ENCODE measurements at places on chromosomes 7 and 10.
A peak's percentile ranks its signal among the peaks of the same experiment; 100 is the strongest.

DNA sequence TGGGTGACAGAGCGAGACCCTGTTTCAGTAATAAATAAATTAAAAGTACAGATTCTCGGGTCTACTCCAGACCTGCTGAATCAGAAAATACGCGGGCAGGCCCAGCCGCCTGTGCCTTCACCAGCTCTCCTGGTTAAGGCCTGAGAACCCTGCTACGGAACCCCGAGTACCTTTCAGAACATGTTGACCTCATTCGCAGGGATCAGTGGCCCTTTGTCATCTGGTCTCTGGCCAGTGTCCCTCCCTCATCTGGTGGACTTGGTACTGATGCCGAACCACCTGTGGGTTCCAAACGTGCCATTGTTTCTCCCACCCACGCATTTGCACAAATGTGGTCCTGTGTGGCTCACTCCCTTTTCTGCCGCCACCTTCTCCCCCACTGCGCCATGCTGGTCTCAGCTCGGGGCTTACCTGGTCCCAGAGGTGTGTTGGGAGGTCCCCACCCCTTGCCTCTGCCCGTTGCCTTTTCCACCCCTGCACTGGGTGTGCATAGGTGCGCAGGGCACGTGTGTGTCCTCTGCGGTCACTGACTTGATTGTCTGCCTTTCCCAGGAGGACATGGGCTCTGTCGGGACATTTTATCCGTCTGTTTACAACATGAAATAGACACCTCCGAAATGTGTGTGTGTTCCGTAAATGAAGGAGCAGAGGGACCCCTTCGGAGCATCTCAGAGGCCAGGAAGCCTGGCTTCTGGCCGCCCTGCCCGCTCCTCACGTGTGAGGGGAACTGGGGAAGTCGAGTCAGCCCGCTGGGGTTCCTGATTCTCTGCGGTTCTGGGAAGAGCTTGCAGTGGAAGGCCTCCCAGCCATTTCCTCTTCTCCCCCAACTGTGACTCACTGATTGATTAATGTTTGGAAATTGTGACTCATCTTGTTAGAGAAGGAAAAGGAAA lies 135.2 kb downstream of the CUX1 start:
- DNase-seq: no peak

GRCh38 chr7:141397236-141398163 lies 153.7 kb upstream of the AGK start:
- no peak for DNase-seq

DNA sequence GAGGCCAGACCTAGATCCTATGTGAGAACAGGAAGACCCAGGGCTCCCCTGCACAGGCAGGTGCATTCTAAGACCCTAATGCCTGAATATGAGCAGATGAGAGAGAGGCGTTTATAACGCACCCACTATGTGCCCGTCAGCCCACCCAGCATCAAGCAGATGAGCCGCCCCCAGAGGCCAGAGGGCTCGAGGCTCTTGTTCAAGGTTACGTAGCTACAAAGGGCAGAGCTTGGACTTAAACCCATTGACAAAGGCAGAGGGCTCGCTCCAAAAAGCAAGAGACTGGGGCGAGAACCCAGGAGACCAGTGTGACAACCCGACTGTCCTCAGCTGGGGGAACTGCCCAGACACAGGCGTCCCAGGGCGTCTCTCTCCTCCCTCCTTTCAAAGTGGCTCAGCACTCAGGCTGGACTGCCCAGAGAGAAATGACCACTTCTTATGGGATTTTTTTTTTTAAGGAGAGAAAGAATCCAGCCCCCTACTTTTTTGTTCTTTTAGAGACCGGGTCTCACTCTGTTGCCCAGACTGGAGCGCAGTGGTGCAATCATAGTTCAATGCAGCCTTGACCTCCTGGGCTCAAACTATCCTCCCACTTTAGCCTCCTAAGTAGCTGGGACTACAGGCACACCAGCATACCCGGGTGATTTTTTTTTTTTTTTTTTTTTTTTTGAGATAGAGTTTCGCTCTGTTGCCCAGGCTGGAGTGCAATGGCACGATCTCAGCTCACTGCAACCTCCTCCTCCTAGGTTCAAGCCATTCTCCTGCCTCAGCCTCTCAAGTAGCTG lies 40.1 kb downstream of the TNRC18 start:
- DNase-seq: no peak

GRCh38 chr7:90580051-90580450 lies 16.1 kb upstream of the CDK14 start:
- no peak for DNase-seq

GRCh38 chr10:95234951-95235350 lies 40.9 kb downstream of the ACSM6 start:
- no peak for DNase-seq

DNA sequence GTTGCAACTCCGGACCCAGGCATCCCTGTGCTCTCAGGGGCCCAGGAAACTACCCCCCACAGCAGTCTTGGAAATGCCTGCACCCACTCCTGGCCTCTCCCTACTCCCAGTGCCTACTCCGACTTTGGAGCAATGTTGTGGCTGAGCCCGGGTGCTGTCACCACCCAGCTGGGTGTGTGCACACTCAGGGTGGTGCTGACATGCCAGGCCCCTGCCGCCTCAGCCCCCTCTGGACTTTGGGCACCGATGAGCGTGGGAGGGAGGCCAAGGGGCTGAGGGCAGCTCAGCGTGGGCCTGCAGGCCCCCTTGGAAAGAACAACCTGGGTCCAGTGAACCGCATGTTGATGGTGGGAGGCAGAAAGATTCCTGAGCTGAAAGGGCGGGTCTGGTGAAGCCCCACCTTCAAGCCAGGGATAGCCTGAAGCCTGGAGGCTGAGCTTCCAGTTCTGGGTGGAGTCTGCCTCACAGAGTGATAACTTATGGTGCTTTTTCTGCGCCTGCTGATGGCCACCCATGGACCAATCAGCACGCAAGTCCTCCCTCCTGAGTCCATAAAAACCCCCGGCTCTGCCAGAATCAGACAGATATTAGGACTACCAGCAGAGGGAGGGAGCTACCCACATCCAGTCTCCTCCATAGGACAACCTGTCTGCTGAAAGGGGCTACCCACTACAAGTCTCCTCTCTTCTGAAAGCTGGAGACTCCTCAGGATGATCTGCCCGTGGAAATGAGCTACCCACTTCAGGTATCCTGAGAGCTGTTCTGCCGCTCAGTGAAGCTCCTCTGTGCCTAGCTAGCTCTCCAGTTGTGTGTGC lies 380.4 kb upstream of the SORCS1 start:
- DNase-seq: no peak

DNA sequence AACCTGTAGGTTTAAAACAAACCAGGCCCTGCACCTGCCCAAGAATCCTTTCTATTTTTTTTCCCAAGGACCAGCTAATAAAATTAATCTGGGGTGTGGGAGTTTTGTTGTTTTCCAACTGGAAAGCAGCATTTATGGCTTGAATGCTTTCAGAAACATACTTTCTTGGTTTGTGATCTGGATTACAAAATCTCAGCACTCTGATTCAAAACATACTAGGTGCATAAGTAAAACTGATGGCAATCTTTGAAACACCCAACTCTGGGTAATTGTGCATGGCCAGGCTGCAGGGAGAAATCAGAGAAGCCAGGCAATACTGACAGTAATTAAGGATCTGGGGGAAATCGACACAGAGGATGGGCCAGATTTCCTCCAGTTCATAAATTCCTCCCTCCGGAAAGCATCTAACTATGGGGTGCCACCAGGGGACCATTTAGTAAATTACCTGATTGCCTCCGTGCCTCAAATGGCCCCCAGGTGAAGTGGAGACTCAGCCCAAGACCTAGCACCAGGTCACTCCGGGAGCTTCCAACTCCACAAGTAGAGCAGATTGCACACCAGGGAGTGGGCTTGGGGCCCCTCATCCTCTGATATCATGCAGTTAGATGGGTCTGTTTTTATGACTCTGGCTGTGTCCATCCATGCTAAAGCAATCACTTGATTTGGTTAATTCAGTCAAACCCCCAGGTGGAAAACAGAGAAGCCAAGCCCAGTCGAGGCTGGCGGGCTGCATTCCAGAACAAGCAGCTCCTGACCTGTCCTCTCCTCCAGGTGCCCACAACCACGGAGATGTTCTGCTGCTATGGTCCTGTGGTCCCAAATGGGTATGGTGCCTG lies 15.2 kb upstream of the C10orf53 start:
- no peak for DNase-seq

DNA sequence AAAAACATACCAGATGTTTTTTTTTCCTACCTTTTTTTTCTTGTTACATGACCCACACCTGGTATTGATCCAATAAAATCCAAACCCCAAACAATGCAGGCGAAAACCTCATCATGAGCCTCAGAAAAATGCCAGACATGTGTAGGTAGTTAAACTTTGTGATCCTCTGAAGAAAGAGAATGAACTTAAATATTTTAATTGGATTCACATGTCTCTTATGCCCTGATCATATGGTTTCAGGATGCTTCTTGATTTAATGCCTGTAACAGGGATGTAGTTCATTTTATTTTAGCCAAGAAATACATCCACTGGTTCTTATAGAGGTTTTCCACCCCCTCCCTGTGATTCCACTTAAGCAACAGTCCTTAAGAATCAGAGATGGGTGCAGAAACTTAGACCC lies 451.6 kb downstream of the TYW1 start:
- DNase-seq: no peak

- no peak for DNase-seq
These were observed 21.0 kb upstream of the EPC1 start for GRCh38 chr10:32367793-32368453.

DNA sequence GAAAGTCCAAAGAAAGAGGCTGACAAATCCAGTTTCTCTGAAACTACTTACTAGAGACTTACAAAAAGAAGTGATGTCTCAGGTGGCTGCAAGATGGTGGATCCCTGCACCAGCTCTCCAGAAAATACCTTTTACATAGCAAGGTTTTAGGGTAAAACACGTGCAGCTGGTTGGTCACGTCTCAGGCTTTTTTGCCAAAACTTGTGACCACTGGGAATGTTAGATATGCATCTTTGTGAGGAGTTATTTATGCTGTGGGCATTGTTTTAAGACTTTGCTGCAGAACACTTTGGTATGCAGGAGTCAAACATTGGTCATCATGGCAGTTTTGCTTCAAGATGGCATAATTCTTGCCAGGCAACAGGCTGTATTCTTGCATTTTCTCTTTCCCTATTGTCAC lies 1352.8 kb downstream of the REEP3 start:
- no peak for DNase-seq

DNA sequence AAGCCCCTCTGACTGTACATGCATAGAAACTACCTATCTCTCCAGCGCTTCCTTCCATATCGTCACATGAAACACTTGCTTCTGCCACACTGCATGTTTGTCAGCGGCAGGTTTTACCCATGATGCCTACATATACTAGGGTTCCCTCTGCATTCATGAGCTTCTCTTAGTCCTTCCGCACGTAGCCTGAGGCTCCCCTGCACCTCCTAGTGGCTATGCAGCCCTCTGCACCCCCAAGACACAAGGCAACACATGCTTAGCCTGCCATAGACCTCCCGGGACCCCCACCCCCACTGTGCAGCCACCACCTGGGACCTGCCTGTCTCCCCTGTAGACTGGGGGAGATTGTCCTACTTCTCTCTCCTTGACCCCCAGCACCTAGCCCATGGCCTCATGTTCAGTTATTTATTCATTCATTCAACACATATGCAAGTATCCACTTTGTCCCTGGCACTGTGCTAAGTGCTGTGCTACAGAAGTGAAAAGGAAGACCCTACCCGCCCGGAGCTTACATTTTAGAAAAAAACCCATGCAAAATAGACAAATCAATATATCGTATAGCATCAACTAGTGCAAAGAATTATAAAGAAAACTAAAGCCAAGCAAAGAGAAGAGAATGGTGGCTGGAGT lies 23.5 kb downstream of the TMEM273 start:
- peak; percentile 48 for DNase-seq

- no peak for DNase-seq
These were observed 99.8 kb downstream of the SEPTIN7 start for GRCh38 chr7:35900651-35901050.

DNA sequence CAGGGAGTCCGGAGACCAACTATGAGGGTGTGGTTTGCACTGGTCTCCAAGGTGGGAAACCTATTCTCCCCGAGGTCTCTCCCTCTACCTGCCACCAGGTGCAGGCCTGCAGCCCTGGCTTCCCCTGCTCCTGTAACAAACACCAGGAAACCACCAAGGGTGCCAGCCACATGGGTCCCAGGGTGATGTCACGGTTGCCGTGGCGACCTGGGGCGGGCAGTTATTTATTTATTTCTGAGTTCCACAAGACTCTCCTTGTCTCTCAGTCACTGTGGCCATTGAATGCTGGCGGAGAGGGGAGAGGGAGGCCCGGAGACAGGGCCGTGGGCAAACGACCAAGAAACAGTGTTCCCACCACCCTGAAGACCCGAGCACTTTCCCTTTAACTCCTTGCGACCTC lies 27.0 kb downstream of the MMD2 start:
- no peak for DNase-seq

DNA sequence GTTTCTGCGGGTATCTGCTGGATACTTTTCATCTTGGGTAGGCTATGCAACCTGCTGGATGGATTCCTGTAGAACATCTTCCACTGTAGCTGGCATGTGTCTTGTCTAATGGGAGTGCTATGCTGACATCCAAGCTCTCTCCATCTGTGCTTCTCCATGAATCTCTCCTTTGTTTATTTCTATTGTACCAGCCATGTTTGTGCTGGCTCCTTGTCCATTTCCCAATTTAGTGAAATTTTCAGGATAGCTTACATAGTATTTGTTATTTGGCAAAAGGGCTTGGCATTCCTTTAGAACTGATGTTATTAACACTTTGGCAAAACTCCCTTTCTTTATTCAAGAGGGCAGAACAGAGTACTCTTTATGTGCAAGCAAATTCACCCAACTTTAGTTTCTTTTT lies 198.0 kb downstream of the CSTF2T start:
- no peak for DNase-seq

DNA sequence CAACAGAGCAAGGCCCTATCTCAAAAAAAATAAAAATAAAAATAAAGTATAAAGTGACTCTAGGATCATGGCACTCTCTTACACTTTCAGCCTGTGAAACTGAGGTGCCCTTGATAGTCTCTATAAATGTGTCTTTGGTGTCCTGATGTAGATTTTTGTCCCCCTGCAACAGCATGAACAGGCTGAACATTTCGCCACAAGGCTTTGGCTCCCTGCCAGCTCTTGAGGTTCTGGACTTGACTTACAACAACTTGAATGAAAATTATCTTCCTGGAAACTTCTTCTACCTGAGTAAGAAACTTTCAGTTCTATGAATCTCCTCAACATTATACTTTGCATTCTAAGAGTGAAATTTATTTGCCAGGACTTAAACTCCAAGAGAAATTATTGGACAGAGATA lies 48.1 kb upstream of the BMS1 start:
- DNase-seq: no peak

All from mucosa of descending colon (tissue), 3 donors.